Stimulated activated CD4-positive, alpha-beta T cell treated with anti-CD3 and anti-CD28 coated beads, TNF-alpha, amount 100 ng/mL, for 48 hours (primary cell): ENCODE measurements at places on chromosomes 3 and 15.
A peak's percentile ranks its signal among the peaks of the same experiment; 100 is the strongest.

GRCh38 chr3:74057169-74057568, 432.4 kb upstream of the PDZRN3 start:
- DNase-seq, result no peak

DNA sequence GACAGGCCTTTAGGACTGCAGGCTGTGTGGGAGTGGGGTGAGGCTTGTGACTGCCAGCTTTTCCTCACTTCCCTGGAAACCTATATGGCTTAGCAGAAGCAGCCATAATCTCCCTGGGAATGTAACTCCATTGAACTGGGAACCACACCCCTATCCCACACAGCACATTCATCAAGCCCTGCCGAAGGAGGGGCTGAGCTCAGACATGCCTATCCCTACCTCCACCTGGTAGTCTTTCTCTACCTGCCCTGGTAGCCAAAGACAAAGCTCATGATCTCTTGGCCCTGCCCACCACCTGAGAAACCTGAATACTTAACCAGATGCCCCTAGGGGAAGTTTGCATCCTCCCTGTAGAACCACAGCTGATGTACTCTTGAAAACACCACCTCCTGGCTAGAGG, 219.8 kb downstream of the UNC13C start:
- no peak for DNase-seq

GRCh38 chr15:98720031-98720430, 71.7 kb downstream of the IGF1R start:
- no peak for DNase-seq

DNA sequence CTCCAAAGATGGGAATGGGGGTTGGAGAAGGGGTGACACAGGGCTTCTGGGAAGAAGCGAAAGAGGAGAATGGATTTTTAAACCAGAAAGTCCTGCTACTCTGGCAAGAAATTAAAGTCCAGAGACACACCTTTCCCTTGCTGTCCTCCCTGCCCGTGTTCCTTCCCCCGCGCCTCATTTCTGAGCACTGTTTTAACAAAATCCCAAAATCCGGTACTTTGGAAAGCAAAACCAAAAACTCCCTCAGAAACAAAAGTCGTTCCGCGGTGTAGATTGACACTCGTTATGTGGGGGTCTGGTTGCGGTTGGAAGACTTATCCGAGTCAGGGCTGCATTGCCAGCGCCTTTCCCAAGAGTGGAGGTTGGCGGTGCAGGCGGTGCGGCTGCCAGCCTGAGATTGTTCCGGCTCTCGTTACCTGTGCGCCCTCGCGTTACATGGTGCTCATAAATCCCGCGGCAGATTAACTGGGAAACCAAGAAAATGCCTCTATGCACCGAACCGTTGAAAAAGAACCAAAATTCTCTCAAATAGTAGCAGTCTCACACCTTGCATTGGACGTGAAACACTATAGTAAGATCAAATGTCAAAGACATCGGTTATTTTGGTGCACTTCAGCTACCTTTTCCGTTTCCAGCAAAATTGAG, 217.7 kb downstream of the MEIS2 start:
- DNase-seq, result no peak

DNA sequence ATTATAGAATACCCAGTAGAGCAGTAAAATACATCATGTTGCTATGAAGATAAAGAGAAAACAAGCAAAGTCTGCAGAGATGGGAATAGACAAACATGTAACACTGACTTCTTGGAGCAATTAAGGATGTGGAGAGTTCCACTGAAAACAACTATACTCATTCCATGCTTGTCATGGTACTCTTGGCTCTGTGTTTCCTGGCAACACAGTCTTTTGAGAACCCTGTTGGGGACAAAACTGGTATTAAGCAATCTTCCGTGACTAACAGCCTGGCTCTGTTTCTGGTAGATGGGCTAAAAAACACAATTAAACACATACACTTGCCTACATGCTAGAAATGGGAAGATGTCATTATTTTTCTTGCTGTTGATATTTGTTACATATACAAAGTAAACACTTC, 1212.3 kb upstream of the GBE1 start:
- no peak for DNase-seq

DNA sequence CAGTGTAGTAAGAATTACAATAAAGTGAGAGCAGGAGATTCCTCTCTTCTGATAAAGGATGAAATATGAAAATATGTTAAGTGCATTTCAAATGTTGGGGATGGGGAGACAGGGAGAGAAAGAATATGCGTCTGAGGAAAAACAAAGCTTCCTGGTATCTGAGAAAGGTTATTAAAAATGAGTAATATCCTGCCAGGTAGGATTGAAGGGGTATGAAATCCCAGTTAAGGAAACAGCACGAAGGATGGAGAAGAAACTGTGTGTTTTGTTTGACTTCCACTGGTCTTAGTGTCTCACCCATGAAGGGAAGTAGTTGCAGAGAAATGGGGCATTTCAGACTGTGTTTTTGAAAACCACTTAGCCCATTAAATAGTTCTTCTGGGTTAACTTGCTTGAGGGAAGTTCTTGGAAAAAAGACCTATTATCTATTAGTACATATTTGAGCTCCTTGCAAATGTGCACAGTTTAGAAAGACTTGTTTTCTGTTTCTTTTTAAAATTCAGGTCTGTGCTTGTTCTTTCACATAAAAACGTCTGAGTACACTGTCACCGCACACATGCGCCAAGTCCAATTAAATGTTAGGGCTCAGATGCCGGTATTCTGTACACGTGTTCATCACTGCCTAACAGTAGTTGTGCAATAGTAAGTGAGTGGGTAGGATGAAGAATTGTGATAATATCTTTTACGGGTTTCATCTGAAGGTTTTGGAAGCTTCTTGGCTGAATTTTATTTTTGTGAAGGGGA, 196.1 kb upstream of the P2RY1 start:
- DNase-seq, result no peak

DNA sequence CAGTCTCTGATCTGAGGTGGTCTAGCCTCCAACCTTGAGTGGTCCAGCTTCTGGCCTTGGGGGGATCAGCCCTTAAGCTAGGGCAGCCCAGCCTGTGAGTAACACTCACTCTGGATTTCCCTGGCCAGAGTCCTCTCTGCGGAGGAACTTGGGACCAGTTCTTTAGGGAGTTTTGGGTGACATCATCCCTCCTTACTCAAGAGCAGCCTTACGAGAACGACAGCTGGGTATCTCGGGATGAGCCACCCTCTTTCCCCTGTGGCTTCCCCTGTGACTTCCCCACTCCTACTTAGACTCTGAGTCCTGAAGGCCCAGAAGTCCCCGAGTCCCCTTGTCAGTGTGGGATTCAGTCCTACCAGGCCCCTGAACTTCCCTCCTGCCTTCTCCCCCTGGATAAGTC, 10.2 kb upstream of the PLXND1 start:
- DNase-seq, result no peak

DNA sequence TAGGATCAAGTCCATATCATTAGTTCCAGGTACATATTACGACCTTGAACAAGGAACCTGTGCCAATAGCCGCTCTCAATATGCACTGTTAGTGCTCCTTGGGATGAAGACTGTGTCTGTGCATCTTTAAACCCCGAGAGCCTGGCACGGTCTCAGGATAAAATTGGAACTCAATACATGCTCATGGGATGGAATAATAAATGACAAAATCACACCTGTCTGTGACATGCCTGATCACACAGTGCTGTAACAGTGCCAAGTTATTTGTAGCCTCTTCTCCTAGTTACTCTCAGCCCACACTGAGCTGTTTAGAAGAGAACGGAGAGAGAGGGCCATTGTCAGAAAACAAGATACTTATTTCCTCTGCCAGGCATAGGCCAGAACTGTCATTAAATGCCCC, 82.2 kb downstream of the SSR3 start:
- no peak for DNase-seq

- DNase-seq, result no peak
Measured at GRCh38 chr3:197171481-197172067, 126.8 kb downstream of the DLG1 start.

GRCh38 chr3:30696403-30696819, 90.0 kb downstream of the TGFBR2 start:
- DNase-seq, result no peak

GRCh38 chr3:125194849-125195601, 17.5 kb downstream of the SLC12A8 start:
- no peak for DNase-seq

DNA sequence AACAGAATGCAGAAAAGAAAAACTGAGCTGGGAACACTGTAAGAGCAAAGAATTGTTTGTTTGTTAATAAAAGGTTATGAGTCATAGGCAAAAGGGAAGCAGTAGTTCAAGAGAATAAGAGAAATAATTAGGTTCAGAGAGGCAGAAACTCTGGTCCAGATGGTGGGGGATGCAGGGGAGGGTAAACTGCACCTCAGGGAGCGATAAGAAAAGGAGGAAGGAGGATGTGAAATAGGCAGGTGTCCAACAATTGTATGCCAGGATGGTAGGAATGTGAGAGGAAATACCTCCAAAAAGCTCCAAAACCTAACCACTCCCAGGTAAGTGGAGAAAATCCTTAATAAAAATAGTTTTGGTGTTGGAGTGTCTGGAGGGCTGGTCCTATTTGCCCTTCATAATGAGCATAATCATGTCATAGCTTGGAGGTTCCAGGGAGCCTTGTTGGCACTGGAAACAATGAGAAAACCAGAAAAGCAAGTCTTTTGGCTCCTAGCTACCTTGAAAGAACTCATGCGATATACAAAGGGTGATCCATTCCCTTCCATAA, 405.4 kb upstream of the TBL1XR1 start:
- DNase-seq, result no peak

GRCh38 chr3:196246612-196247308, 30.4 kb downstream of the SLC51A start:
- DNase-seq, result no peak

DNA sequence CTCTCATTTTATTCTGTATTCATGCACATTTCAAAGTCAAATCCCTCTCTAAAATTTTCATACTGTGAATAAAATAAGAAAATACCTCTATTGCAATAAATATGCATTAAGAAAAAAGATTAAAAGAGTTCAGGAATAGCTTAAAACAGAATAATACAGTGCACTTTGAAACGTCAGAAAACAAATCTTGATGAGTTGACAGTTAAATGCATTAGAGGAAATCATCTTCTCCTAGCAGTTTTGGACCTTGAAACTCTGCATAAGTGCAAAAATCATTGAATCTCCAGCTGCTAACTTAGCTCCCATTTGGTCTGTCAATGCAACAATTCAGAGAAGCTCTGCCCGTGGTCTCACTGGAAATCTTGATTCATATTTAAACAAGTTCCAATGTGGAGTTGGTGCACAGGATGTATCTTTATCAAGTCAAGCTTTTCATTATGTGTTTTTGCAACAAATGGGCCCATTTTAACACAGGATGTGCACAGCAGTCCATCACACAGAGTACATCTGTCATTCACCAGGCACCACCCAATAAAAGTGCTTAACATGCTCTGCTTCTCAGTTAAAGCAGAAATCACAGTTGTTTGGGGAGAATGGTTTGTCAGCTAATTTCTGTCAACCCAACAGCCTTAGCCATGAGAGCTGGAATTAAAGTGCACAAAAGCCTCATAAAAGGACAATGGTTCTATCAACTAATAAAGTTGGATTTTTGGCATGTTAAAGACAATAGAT, 98.8 kb upstream of the ARRDC4 start:
- DNase-seq, result no peak

- DNase-seq, result peak; percentile 29
Measured at GRCh38 chr3:128076483-128077201, 24.4 kb downstream of the SEC61A1 start.

DNA sequence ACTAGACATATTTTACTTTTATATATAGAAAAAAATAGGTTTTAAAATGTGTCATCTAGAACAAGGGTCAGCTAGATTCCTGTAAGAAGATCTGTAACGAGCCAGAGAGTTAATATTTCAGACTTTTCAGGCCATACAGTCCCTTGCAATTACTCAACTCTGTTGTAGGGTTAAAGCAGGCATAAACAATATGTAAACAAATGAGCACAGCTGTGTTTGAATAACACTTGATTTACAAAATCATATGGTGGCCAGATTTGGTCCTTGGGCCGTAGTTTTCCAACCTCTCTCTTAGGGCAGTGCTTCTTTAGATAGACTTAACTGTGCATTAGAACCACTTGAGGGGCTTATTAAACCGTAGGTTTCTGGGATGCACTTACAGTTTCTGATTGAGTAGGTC, 19.6 kb downstream of the LRRC57 start:
- no peak for DNase-seq
